ENCODE measurements at places on chromosomes 6 and 20.

GRCh38 chr6:106629859-106630163 lies 433 bp downstream of the QRSL1 start:
- no peak for DNase-seq

GRCh38 chr6:119312875-119313338 lies 36.7 kb downstream of the MAN1A1 start:
- peak; percentile 10 for DNase-seq

GRCh38 chr6:125747589-125748405 lies 1.6 kb upstream of the HEY2 start:
- peak; percentile 7 for DNase-seq

GRCh38 chr20:44862286-44862685 lies 23.2 kb upstream of the YWHAB start:
- no peak for DNase-seq

- no peak for DNase-seq
Observed at GRCh38 chr6:14739827-14740226, 506.0 kb upstream of the JARID2 start.

DNA sequence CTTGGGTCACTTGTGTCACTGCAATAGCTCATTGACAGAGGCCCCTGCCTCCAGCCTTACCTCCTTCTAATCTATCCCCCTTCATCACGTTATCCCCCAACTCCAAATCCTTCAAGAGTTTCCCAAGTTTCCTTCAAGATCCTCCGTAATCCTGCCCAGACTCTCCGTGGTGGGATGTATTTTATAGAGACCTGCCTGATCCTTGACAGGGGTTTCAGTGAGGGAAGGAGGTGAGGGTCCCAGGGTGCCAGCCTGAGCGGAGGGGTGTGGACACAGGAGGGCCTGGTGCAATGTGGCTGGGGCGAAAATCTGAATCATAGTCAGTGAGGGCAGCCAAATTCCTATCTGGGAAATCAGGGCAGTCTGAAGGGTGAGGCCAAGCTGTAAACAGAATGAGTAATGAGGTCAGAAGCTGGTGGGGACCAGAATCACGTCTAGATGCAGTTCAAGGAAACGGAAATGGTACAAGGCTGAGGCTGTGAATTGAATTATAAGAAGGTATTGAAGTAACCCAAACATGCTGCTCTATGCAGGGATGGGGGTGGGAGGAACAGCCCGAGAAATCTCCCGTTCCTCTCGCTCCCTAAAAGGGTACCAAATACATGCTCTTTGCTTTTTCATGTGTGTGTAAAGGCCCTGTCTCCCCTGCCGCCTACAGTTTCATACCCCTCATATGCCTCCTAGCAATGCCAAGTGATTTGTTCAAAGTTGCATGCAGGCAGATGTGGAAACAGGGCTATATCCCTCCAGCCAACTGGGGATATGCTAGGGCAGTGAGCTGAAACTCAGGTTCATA lies 35.4 kb upstream of the PIM1 start:
- DNase-seq, result no peak

DNA sequence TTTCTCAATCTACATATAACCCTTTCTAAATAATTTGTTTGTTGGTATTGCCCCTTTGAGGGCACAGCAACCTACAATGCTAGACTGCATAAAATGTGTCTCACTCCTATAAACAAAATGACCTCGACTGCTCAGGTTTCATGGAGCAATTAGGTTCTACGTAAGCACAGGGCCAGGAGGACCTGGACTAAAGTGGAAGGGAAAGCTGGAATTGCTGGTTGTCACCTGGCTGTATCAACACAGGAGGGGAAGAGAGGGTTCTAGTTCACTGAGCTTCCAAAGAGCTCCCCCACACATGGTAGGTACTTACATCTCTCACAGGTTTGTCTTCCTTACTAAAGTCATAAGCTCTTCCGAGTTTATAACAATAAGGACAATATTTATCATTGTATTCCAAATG lies 51.0 kb downstream of the NCOA6 start:
- DNase-seq, result no peak

DNA sequence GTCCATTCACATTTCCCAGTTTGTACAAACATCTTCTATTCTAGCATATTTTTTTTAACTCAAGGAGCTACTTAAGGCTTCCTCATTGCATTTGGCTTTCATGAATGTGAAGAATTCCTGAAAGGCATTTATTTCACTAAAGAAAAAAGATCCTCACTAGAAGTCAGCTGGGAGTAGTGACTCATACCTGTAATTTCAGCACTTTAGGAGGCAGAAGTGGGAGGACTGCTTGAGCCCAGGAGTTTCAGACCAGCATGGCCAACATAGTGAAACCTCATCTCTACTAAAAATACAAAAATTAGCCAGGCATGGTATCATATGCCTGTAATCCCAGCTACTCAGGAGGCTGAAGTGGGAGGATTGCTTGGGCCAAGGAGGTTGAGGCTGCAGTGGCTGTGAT lies 30.9 kb upstream of the XRN2 start:
- no peak for DNase-seq

DNA sequence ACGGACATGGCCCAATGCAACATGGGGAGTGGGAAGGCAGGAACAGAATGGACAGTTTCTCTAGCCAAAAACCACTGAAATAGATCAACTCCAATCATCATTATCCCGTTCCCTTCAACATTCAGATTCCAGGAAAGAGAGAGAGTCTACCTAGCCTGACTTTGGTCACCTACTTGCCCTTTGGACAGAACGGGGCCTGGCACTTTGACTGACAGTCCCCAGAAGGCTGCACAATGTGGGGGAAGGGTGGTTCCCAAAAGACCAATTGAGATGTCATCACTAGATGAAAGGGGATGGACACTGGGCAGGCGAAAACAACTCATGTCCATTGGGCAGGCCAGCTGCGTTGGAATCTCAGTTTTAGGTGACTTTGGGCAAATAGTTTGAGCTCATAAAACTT lies 15.0 kb upstream of the KIF16B start:
- no peak for DNase-seq

DNA sequence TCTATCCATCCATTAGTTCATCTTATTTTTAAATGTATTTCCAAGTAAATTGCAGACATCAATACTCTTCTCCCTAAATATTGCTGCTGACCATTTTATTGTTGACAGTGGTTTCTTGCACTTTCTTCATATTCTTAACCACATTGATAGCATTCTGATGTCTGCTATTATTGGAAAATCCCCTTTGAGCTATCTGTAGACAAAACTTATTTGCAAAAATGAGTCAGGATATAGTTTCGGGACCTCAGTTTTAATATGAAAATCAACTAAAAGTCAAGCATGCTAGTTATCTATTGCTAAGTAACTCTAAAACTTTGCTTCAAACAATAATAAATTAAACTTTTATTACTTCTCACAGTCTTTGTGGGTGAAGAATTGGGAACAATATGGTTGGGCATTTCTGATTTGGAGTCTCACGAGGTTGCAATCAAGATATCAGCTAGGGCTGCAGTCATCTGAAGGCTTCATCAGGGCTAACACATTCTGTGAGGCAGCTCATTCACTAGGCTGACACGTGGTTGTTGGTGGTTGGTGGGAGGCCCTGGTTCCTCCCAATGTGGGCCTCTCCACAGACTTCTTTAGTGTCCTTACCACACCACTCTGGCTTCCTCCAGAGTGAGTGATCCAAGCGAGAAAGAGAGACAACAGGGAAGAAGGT lies 32.7 kb downstream of the CD109 start:
- DNase-seq, result no peak

- no peak for DNase-seq
Observed at GRCh38 chr6:7110092-7110792, 2.5 kb downstream of the RREB1 start.

DNA sequence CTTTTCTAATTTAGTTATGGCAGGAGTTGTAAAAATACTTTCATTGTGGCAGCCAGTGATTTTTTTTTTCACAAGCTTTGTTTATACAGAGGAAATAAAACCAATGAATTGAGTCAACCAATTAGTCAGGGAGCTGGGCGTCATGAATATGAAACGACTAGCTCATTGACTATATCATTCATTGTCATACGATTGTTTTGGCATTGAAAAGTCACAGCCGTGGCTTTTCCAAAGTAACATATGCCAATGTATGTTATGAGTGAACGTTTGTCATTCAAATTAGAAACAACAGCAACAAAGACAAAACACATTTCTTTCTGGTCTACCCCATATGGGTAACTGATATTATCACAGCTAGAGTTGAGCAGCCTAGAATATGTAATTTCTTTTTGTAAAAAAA lies 810.6 kb downstream of the EPHA7 start:
- DNase-seq, result no peak

DNA sequence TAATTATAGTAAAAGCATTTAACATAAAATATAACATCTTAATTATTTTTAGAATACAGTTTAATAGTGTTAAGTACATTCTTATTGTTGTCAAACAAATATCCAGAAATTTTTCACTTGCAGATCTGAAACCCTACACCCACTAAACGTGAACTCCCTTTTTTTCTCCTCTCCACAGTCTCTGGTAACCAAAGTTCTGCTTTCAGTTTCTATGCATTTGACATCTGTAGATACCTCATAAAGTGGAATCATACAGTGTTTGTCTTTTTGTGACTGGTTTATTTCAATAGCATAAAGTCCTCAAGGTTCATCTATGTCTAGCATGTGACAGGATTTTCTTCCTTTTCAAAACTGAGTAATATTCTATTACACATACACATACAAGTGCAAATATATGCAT lies 286.3 kb downstream of the BTBD3 start:
- DNase-seq, result no peak

- DNase-seq, result no peak
Observed at GRCh38 chr6:74319292-74319691, 623.3 kb downstream of the CD109 start.

DNA sequence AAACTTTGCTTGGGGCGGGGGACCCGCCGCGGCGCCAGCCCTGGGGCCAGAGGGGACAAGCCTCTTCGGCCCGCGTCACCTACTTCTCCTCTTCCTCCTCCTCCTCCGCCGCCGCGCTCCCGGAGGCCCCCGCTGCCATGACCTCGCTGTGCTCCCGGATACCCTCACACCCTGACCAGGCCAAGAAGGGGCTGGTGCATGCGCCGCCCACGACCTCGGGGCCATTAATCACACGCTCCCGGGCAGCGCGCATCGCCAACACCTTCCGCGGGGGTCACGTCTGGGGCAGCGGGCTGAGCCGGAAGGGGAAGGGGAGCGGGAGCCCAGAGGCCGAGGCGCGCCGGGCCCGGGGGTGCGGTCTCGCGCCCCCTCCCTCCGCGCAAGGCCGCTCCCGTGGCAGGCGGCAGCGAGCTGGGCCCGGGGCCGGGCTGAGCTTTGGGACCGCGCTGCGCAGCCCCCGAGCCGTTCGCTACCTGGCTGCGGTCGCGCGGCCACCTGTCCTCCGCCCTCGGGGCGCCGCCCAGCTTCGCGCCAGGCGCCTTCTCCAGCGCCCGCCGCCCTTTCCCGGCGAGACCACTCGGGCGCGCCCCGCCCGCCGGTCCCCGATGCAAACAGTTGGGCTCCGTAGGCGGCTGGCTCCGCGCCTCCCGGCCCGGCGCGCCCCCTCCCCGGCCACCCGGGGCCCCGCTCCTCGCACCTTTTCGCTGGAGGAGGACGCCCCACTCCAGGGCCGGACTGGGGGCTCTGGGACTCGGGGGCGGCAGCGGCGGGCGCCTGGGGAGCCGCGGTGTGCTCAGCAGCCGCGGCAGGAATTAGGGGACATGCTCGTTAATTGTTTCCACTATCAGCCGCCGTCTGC lies 575 bp upstream of the CNR1 start:
- no peak for DNase-seq

DNA sequence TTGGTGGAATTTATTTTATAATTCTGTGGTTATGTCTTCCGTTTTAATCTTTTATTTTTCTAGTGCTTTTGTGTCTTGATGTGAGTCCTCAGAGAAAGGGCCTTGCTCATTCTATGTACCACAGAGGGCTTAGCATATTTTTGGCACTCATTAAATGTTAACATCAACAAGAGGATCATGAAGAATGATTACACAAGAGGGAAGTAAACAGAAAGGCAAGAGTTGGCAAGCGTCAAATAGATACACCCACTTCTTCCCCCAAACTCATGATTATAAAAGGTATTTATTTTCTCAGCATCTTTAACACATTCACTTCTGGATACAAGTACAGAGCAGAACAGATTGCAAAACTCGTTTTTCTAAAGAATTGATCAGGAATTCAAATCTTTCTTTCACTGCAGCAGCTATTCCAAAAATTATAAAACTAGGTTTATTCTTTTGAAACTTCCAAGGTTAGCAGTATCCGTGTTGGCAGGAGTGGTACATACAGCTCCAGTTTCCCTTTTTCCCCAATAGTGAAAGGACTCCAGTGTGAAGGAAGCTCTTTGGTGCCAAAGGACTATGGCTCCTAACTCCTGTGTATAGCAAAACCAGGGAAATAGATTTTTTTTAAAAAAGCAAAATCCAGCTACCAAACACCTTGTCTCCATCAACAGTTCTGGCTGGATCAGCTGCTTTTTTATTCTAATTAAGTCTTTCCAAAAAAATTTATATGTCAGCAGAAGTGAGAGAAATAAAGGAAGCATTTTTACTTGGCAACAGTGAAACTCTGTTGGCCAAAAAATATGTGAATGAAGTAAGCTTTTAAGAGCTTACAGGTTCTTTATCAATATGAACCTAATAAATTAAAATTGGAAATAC lies 221.9 kb downstream of the ADGRG6 start:
- no peak for DNase-seq

DNA sequence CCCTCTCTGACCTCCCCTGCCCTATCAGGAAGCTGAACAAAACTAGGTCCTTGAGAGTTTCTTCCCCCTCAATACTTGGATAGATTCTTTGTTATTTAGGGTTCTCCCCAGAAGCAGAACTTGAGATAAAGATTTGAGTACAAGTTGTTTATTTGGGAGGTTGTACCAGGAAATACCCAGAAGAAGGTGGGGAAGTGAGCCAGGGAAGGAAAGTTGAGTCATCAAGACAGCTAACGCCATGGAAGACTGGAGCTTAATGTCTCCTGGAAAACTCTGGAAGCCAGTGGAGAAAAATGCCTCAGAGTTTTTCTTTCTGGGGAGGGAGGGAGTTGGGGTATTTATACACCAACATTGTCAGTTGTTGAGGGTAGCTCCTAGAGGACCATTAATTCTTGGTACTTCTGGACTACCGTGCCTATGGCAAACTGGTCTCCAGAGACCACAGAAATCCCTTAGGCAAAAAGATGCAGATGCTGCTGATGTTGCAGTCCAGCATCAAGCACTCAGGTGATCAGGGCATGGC lies 102.6 kb upstream of the ZFP64 start:
- no peak for DNase-seq

DNA sequence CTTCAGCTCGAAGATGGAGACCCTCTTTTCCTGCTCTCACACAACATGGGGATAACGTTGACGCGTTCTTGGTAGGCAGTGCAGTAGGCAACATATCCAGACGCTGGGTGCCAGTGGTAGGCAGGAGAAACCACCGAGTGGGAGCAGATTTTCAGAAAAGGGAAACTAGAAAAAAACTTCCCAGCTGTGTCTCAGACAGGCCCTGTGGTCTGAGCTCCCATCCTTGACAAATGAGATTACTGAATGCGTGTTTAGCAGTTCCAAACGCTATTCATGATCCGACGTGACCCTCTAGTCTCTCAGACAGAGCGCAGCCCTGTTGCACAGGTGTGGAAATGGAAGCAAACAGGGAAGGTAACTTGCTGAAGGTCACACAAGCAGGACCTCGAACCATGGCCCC lies 83.9 kb upstream of the DUSP22 start:
- DNase-seq, result no peak

Measured in stimulated activated CD4-positive, alpha-beta T cell treated with anti-CD3 and anti-CD28 coated beads, Interleukin-2, amount 100 ng/mL, for 48 hours (primary cell).